ENCODE measurements at places on chromosomes 2 and 18.

GRCh38 chr2:3493615-3494007, 25.7 kb downstream of the ADI1 start:
- no peak for DNase-seq

DNA sequence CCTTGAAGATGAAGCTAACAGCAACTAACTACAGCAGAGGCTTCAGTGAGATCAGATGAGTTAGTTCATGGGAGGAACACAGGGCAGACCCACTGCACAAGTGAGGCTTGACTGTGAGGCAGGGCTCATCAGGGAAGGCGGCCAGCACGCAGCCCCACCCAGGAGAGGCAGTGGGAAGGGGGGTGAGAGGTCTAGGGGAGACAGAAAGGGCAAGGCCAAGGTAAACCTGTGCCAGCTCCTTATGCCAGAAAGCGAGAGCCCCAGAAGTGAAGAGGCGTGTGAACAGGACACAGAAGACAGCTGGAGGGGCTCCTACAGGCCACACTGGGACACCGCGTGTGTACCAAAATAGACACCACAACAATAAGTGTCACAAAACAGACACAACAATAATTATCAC, 48.6 kb downstream of the ANO7 start:
- no peak for DNase-seq

DNA sequence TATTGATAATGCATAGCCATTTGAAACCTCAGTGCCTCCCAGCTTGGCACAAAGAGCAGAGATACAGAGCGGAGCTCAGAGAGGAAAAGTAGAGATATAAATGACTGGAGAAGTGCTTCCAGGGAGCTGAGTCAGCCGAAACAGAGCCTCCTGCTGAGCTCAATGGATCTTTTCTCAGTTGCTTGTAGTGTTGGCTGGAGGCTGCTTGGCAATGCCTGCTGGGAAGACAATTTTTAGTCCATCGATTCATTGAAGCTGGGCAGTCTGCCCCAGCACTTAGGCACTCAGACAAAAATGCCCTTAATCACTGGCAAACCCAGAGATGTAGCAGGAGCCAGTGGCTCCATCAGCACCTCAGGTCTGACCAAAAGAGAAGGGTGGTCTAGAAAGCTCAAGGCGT, 81.3 kb upstream of the SETBP1 start:
- no peak for DNase-seq

- no peak for DNase-seq
These were observed 244.2 kb upstream of the RAB12 start for GRCh38 chr18:8365006-8365405.

DNA sequence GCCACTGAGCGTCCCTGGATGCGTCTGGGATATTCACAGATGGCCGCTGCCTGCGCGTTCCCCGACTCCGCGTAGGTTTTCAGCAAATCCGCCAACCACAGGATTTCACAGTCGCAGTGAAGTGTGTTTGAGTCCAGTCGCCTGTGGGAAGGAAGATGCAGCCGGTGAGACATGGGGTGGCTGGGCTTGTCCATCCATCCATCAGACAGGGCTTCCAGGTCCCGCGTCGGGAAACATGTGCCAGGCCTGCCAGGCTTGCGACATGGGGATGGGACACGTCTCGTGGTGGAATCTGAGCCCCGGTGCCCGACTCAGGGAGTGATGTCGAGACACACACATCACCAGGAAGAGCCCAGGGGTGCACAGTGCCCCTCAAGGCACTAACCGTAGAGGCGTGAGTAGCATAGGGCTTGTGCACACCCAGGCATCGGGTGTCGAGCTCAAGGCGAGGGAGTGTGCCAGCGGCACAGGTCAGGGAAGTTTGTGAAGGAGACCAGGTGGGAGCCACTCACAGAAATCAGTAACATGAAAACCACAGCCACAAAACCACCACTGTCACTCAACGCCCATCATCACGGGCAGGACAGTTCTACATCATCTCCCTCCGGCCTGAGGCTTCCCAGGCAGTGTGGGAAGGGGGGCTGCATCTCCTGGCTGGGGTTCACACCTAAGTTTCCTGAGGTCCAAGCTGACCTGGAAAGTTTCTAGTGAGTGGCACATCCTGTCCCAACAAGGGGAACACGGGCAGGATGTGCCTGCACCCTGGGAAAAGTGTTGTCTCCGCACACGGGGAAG, 63.9 kb downstream of the PXDN start:
- no peak for DNase-seq
